Stimulated activated CD4-positive, alpha-beta T cell treated with anti-CD3 and anti-CD28 coated beads, Interleukin-15, amount 100 ng/mL, for 24 hours (primary cell): ENCODE measurements at places on chromosomes 6 and 20.

GRCh38 chr6:19632786-19633185 is 204.4 kb upstream of the ID4 start:
- no peak for DNase-seq

DNA sequence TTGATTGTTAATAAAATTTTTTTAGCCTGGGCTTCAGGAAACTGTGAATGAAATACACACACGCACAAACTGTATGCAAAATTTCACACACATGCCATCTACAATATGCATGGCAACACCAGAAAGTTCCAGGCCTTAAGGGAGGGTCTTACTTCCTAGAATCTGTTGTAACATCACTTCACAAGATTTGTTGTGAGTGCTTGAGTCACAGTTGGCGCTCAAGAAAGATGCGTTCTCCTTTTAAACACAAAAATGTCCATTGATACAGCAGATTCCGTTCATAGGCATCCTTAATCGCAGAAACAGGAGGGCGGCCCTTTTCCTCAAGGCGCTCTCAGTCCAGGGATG is 485 bp upstream of the RTF2 start:
- DNase-seq = no peak

- DNase-seq = no peak
These were observed 57.7 kb downstream of the RNF217 start for GRCh38 chr6:125019918-125020317.

GRCh38 chr6:169975286-169975685 is 223.9 kb downstream of the ERMARD start:
- no peak for DNase-seq

GRCh38 chr20:1327241-1327653 is 1.7 kb downstream of the SDCBP2 start:
- DNase-seq = peak; percentile 34

DNA sequence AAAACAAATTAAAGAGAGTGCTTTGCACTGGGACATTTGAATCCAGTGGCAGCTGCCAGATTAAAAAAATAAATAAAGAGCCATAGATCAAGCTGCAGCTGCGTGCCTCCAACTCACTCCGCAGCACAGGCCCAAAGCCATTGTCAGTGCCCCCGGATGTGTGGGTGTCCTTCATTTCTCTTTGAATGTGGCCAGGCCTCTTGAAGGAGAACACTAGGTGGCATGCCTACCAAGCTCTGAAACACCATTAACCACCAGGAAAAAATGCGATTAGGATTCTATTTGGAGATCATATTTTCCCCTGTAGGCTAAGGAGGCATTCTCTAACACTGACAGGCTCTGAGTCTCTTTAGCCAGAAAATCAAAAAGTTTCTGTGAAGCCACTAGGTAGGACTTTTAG is 549.8 kb downstream of the PRKN start:
- DNase-seq = no peak
